NCI-H1092 (cell line): ENCODE measurements at places on chromosomes 16 and 17.

DNA sequence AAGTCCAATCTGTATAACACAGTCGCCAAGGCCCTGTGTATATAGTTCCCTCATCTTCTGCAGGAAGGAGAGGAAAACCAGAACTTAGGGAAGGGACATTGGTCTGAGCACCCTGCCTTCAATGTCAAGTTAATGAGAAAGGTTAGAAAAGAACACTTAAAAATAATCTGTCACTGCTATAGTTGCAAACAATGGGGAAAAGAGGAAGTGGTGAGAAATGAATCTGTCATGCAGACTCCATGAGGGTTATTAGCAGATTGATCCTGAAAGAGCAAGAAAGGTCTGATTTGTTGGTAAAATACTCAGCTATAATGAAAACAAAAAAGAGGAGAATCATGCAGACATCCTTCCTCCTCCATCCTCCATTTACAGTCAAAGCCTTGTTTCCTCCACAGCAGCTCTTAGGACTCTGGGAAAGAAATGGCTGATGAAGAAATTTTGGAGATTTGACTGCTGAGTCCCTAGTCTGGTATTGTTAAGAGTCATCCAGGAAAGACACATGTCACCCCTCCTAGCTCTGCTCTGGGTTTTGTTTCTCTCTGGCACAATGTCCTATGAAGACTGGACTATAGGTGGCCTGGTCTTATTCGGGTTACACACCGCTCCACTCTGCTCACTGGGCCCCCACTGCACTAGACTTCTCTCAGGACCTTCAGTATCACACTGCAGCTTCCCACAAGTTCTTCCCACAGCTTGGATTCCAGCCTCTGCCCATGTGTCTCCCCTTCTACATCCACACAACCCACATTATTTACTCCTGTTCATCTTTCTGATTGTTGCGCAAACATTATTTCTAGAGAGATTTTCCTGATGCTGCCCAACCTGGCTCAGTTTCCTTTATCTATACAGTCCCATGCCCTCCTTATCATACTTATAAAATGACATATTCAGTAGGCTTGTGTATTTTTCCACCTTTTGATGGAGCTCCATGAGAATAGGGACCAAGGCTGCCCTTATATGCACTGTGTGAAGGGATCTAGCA is 56.5 kb upstream of the XYLT1 start:
- no peak for DNase-seq

GRCh38 chr16:53817812-53818550 is 114.0 kb downstream of the FTO start:
- no peak for DNase-seq

DNA sequence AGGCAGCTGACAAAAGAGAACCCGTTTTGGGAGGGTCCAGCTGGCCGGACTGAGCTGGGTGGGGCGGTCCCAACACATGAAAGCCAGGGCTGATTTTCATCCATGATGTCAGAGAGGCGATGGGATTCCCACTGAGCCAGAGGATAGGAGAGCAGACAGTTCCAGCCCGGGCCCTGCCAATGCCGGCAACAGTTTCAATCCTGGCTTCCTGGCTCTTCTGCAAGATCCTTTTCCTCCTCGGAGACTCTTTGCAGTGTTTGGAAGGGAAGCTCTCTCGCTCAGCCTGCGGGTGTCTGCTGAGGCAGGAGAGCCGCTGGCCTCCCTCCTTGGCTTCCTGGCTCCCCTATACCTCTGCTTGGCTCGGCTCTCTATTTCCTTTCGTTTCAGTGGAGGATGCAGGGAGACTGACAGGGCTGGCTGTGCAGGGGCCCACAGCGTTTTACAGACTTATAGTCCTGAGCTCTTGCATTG is 145.5 kb upstream of the SOX9 start:
- no peak for DNase-seq

GRCh38 chr16:30335598-30336474 is 19.3 kb downstream of the CD2BP2 start:
- DNase-seq, result no peak

GRCh38 chr16:86498671-86499439 is 11.5 kb upstream of the FOXF1 start:
- no peak for DNase-seq

DNA sequence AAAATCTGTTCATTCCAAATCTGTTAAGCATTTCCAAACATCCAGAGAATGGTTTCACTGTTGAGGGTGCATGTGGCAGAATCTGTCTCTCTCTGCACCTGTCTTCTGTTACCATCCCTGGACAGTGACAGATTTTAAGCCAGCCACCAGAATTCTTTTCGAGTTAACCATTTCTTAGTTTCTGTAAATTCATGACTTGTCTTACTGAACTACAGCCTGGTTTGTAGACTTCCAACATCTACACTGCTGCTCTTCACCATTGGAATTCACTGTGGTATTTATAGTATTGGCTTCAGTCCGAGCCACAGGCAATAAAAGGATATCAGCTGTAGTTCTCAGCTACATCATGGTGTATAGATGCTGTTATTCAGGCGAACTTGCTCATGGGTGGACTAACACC is 47.6 kb downstream of the GOSR1 start:
- DNase-seq, result no peak

DNA sequence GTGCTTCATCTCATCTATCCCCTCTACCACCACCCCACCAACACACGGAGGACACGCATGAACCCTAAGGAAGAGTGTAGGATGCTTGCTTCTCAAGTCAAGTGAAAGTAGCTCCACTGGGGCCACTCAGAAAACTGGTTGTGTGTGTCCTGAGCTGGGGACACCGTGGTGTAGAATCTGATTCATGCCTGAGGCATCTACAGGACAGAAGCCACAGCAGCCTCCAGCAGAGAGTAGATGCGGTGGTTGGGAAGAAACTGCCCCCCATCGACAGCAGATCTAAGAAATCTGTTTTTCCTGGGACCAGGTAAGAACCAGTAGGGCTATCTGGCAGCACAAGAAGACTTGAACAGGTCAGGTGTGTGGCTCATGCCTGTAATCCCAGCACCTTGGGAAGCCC is 51.9 kb upstream of the HLF start:
- DNase-seq, result no peak

DNA sequence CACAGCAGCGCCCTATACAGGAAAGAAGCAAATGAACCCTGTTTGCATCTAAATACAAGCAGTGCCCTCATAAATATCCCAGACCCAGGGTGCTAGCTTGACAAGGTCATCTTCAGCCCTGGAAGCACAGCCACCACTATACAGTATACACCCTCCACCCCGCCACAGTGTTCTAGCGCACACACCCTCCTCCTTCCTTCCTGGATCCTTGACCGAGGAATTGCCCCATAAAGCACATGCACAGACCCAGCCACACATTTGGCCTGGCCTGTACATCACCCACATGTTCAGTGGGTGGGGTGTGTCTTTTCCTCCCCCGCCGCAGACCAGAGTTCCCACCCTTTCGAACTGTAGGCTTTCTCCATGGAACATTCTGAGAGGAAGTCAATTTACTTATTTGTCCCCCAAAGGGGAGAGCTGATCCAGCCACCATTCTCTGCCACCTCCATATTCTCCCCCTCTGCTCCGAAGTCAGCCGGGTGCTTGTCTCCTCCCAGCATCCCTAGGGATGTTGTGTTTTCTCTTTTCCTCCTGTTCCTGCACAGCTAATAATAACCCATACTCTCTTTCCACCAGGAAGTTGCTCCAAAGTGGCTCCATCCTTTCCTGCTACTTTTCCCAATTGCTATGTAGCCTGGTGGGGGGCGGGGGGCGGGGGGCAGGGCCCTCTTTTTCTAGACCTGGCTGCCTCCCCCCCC is 6.6 kb downstream of the ABI3 start:
- no peak for DNase-seq

DNA sequence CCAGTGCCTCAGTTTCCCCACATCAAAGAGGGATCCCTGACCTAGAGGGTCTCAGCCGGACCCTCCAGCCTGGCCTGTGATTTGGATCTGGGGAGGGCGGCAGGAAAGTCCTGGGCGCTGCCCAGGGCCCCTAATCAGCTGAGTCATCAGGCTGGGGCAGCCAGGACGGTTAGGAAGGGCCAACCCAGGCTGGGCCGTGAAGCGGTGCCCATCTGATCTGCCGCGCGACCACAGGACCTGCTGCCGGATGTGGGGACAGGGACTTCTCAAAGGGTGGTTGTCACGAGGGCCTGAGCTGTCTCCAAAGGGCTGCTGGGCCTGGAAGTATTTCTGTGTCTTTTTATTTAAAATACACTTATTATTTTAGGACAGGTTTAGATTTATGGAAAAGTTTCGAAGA is 4.4 kb downstream of the TPSAB1 start:
- DNase-seq, result no peak

DNA sequence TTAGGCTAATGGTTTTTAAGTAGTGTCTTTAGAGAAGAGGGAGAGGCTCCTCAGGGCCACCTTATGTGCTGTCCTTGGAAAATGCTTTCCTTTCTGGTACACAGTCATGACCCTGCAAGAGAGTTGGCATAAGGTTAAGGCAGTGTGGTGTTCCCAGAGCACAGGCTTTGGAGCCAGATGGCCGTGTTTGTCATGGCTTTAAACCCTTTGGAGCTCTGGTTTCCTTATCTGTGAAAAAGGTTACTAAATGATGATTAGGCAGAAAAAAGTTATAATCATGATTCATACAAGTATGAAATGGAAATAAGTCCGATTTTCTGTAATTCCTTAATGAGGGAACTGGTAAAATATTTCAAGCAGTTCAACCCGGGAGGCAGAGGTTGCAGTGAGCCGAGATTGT is 13.2 kb downstream of the UTP4 start:
- DNase-seq, result no peak

- DNase-seq, result peak; percentile 34
These were observed 2.7 kb downstream of the MSL1 start for GRCh38 chr17:40124279-40125141.

GRCh38 chr16:73176577-73177013 is 128.7 kb upstream of the ZFHX3 start:
- no peak for DNase-seq

GRCh38 chr16:85563515-85564276 is 49.4 kb upstream of the GSE1 start:
- DNase-seq, result no peak

GRCh38 chr16:50902457-50902856 is 160.6 kb downstream of the CYLD start:
- DNase-seq, result no peak

GRCh38 chr16:1444730-1445517 is 568 bp upstream of the CCDC154 start:
- DNase-seq, result no peak

GRCh38 chr16:78574571-78574970 is 475.1 kb downstream of the WWOX start:
- DNase-seq, result no peak

DNA sequence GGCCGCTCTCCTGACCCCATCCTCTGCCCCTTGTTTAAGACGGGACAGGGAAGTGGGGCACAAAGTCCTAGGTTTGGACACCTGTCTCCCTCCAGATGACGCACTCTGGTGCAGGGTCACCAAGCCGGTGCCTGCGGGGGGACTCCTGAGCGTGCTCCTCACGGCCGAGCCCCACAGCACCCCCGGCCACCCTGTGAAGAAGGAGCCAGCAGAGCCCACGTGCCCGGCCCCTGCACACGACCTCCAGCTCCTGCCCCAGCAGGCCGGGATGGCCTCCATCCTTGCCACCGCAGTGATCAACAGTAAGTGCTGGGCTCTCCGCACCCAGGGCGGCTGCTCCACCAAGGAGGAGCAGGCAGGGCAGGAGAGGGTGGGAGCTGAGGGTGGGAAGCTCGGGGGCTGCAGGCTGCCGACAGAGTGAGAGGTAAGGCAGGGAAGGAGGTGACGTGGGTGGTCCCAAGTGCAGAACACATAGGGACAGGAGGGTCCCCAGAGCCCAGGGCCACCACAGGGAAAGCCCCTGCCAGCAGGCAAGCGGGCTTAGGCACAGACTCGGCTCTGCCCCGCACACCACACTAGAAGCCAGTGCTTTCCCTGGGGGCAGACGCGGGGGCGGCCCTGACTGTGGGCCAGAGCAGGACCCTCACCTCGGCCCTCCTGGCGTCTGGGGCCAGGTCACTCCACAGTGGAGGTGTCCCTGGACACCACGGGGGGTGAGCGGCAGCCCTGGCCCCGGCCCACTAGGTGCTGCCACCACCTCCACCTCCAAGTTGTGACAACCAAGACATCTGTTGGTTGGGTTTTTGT is 42.1 kb upstream of the ZC3H18 start:
- no peak for DNase-seq

GRCh38 chr17:30570596-30571265 is 93.5 kb downstream of the GOSR1 start:
- DNase-seq, result no peak

- DNase-seq, result peak; percentile 94
These were observed 949 bp downstream of the UBTF start for GRCh38 chr17:44218344-44219107.

GRCh38 chr17:4623249-4623648 is 18.2 kb downstream of the ALOX15 start:
- no peak for DNase-seq

- peak; percentile 43 for DNase-seq
These were observed 70.5 kb downstream of the RBBP6 start for GRCh38 chr16:24609740-24610415.
